IMR-90 (cell line): ENCODE measurements at places on chromosomes 12 and 14. TPM values are rescaled to one million over a fixed set of nuclear protein-coding genes. Genes with fewer than 3 reads are reported as not detected.

Gene UNC79
- total RNA-seq = under 0.01 TPM in 1 of 2 replicates, not detected in the other

Gene VWF
- under 0.01 TPM in 2 replicates for total RNA-seq

Gene TMTC2
- total RNA-seq = 1.4 TPM in 2 replicates

Gene NIN
- 98.4 and 99.2 TPM in 2 replicates for total RNA-seq

Gene FZD10
- total RNA-seq = not detected in 2 replicates

Gene TNFAIP2
- 5.0 and 6.3 TPM in 2 replicates for total RNA-seq

Gene NPFF
- total RNA-seq = not detected in 2 replicates

Gene LARP4
- 41.7 and 42.5 TPM in 2 replicates for total RNA-seq

Gene SYCP3
- under 0.01 TPM in 1 of 2 replicates, not detected in the other for total RNA-seq

Gene TAPBPL
- 3.4 and 3.6 TPM in 2 replicates for total RNA-seq

Gene FIGNL2
- total RNA-seq = under 0.01 TPM in 2 replicates

Gene RDH16
- total RNA-seq = not detected in 2 replicates

Gene DHH
- total RNA-seq = under 0.01 TPM in 2 replicates

Gene MGST1
- 87.2 and 105 TPM in 2 replicates for total RNA-seq

Gene MMP19
- total RNA-seq = 8.6 and 9.9 TPM in 2 replicates

Gene TMEM253
- not detected in 2 replicates for total RNA-seq

Gene TMEM132C
- total RNA-seq = not detected in 2 replicates

Gene BCL2L14
- not detected in 2 replicates for total RNA-seq

Gene ERG28
- total RNA-seq = 0.90 and 1.9 TPM in 2 replicates

Gene HOXC12
- total RNA-seq = not detected in 2 replicates

Gene CMKLR1
- total RNA-seq = not detected in 2 replicates

Gene PA2G4
- 198 and 251 TPM in 2 replicates for total RNA-seq

Gene HOTAIR
- not detected in 2 replicates for total RNA-seq

Gene GDF3
- total RNA-seq = not detected in 2 replicates

Gene ZNF740
- total RNA-seq = 11.7 and 13.1 TPM in 2 replicates

Gene SYNDIG1L
- total RNA-seq = not detected in 2 replicates

Gene SCNN1A
- not detected in 2 replicates for total RNA-seq

Gene RBP5
- not detected in 2 replicates for total RNA-seq

Gene CPNE6
- total RNA-seq = not detected in 2 replicates

Gene ARF6
- 40.1 and 65.8 TPM in 2 replicates for total RNA-seq

Gene RTN1
- total RNA-seq = 0.18 and 0.28 TPM in 2 replicates

Gene SYT1
- total RNA-seq = 3.0 and 4.2 TPM in 2 replicates

Gene SERPINA5
- not detected in 2 replicates for total RNA-seq

Gene VRK1
- 19.9 and 41.7 TPM in 2 replicates for total RNA-seq

Gene SPX
- under 0.01 and 0.28 TPM in 2 replicates for total RNA-seq

Gene CAPRIN2
- total RNA-seq = 23.1 and 23.8 TPM in 2 replicates

Gene CACNA2D4
- total RNA-seq = 0.18 and 0.28 TPM in 2 replicates
